H54 (cell line): ENCODE measurements at places on chromosomes 1 and 21.

DNA sequence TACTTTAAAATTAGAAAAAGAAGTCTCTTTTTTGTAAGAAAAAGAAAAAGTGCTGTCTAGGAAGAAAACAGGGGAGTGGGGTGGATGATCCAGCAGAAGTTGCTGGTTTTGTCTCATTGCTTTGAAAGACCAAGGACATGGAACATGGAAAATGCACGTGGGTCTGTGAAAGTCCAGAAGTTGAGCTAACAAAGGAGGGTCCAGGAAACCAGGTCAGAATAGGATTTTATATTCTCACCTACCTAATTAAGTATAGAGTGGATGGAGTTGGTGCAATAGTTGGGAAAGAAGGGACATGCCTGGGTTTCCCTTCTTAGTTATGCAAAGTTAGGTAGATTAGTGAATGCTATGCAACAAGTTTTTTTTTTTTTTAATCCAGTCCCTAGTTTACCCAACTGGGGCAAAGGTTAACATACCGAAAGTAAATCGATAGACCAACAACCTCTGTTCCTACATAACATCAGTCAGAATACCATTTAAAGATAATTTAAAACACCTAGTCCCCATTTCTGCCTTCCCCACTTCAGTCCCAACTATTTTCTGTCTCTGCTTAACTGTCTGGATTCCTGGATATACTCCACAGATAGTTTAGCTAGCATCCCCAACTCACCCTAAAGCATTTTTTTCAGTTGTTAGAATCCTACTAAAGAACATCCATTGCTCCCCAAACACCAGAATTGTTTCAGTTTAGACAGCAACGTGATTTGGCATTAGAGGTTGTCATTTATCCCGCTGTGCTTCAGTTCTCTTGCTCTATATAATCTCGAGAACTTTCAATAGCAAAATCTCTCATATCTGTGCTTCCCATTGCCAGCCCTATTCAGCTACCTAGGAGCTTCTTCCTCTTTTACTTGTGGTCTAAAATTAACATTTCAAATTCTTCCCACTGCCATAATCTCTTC, 105.7 kb upstream of the PLPPR5 start:
- DNase-seq: no peak

DNA sequence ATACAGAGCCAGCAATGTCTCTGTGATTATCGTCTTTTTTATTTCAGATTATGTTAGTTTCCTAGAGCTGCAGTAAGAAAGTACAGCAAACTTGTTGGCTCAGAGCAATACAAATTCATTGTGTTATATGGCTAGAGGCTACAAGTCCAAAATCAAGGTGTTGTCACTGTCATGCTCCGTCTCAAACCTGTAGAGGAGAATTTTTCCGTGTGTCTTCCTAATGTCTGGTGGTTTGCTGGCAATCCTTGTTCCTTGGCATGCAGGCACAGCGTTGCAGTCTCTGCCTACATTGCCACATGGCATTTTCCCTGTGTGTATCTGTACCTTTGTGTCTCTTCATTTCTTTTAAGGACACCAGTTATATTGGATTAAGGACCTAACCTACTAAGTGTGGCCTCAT, 244.4 kb downstream of the LRRIQ3 start:
- DNase-seq: no peak

DNA sequence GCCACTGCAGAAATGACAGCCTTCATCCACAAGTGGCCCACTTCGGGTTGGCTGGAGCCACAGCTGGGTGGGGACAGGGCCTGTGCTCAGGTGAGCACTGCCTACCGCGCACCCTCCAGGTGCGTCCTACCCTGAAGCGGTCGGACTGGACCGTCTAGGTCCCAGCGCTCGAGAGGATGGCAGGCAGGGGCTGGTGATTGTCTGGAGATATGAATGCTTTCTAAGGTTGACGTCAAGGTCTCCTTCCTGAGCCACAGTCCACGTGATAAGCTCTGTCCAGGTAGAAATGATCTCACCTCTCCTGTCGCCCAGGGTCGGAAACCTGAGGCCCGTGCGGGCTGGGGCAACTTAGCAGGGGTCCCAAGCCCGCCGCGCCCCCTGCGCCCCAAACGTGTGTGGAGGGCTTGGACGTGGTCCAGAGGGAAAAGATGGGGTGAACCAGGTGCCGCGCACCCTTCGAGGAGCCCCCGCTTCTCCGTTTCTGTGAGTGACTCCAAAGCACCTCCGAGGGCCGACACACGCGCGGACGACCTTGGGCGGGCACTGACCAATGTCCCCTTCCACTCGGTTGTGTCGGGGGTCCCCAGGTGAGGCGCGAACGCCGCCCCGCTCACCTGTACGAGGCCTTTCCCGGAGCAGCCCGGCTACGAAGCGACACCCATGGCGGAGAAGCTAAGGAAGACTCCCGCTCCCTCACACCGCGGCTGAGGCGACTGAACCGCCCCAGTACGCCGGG, 853 bp upstream of the DOP1B start:
- no peak for DNase-seq

DNA sequence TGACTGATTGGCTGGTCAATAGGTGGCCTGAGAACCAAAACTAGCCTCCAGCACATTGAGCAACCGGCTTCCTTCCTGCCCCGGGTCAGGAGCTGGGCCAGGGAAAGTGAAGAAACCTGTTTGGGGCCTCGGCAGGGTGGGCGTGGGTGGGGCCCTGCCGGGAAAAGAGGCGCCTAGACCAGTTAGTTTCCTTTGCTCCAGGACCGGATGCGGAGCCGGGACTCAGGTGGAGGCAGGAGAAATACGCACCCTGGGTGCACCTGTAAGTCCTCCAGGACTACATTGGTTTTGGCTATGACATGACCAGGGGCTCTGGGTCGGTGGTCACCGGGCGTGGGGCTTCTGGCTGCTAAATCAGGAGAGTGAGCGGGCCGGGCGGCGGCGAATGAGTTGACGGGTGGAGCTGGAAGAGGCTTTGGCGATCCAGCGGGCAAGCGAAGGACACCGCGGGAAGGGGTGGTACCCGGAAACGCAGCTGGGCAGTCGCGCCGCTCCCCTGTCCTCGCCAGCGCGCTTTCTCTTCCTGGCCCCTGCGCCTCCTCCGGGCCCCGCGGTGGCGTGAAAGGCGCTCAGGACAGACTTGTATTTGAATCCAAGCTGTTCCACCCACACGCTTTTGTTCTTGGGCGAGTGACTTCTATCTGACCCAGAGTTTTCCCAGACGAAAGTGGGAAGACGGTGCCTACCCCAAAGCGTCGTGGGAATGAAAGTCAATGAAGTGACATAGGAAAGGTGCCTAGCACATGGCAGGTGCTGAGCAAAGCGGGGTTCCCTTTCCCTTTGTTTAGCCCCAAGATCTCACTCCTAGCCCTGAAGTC, 30.6 kb upstream of the JUN start:
- no peak for DNase-seq

DNA sequence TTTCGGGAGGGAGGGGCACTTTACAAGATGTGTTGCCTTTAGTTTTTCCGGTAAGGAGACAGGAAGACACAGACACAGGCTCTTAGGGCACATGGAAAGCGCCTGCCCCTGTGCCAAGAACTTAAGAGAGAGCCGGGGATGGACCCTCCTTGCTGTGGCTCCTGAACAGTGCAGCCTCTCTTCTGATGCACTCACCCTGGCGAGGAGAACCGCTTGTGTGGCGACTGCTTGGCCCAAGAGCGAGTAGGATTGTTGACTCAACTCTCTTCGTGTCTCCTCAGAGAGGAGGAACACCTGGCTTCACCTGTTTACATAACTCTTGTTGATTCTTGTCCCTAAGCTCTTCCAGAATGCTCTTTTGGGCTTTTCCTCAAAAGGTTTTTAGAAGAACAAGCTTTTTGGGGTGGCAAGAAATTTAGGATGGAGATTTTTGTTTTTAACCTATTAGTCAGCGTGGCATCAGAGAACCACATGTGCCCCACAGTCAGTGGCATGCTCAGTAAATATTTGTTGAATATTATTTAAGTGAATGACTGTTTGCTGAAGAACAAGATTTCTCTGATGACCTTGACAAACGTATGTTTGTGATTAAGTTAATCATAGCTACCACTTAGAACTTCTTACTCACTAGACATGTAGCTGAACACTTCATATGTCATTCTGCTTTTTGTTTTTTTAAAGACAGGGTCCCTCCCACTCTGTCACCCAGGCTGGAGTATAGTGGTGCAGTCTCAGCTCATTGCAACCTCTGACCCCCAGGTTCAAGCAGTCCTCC, 60.6 kb downstream of the NFIA start:
- DNase-seq: no peak

GRCh38 chr1:40042341-40042740, 1.8 kb downstream of the CAP1 start:
- DNase-seq: no peak

DNA sequence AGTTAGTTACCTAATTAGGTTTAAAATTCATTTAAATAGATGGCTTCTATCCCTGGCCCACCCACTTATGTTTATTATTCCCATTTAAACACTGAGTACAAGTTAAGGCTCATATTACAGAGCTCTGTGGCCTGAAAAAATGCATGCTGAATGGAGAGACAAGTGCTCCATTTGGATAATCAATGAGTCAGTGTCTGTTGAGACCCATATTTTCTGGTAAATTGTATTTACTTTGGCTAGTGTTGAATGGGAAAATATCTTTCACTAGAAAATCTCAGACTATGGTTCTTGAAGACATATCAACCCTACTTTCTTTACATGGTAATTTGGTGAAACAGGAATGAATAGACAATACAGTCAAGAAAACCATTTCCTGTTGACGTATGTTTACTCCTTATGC, 356.0 kb downstream of the S1PR1 start:
- no peak for DNase-seq

DNA sequence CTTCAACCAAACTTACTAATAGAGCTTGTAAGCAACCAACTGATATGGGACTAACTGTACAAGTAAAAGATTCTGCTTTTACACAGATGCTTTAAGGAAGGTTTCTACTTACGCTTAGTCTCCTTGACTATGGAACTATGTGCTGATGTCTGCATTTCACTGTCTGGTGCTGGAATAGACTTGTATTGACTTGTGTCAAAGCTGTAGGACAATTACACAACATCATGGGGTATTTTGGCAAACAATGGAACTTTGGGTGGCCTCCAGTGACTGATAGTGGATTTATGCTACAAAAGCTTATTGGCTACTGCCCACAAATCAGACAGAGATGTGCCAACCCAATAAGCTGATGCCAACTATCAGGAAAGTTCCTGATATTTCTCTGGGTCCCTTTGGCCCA, 10.6 kb downstream of the CBR1 start:
- DNase-seq: no peak

- DNase-seq: no peak
Observed at GRCh38 chr21:43021756-43022600, 47.6 kb downstream of the PKNOX1 start.

DNA sequence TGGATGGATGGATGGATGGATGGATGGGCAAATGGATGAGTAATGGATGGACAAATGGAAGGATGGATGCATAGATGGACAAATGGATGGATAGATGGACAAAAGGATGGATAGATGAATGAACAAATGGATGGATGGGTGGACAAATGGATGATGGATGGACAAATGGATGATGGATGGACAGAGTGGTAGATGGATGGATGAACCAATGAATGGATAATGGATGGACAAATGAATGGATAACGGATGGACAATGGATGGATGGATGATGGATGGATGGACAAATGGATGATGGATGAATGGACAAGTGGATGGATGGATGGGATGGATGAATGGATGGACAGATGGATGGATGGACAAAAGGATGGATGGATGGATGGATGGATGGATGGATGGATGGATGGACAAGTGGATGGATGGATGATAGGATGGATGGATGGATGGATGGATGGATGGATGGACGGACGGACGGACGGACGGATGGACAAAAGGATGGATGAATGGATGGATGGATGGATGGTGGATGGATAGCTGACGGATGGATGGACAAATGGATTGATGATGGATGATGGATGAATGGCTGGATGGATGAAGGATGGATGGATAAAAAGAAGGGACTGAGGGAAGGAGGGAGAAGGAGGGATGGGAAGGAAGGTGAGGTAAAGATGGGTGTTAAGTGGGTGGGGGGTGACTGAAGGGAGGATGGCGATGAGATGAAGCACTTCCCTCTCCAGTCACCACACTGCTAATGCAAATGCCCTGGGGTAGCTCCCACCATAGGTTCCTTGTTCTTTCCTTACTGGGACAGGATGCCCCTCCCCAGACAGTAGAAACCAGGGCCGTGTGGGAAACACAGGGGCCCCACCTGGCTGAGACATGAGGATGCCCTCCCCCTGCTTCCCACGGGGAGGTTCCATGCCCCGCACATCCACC, 29.8 kb downstream of the CHD5 start:
- no peak for DNase-seq

DNA sequence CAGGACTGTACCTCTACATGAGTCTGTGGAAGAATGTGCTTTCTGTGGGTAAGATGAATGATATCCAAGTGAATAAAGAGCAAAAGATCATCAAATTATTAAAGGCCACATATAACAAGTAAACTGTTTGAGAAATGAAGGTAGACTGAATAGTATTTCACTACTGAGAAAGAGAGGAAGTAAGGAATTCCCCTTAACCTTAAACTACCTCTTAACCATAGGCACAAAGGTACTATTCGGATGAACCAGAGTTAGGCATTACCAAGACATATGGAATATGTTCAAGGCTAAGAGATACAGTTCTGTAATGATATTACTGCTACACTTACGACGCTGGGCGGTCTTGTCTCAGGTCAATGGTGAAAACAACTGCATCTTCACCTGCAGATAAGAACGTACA, 25.5 kb downstream of the DCAF8 start:
- DNase-seq: no peak

DNA sequence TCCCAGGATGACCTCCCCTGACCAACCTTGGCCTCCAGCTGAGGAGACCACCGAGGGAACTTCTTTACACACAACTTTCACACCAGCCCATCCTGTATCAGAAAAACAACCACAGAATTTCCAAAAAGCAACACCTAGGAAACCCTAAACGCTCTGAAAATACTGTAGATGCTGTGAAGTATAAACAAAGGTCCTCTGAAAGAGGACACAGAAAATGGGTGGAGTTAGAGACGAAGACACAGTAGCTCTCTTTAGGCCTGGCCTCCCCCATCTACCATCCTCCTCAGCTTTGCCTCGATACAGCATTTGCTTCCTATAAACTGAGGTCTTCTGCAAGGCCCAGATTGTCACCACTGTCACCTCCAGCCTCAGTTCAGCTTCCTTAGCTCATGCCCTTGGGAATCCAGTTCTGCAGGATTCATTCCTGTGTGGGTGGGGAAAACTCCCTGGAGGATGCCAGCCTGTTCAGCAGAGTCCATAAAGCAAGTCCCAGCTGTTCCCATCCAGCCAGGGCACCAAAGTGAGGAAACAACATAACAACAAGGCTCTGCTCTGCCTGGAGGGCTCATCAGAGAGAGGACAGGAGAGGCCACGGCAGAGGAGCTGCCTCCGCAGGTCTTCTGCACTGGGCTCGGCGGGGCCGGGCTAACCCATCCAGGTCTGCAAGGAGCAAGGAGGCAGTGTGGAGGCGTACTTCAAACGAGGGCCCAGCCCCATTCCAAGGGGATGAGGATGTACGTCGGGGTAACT, 15.0 kb downstream of the PIK3C2B start:
- no peak for DNase-seq

DNA sequence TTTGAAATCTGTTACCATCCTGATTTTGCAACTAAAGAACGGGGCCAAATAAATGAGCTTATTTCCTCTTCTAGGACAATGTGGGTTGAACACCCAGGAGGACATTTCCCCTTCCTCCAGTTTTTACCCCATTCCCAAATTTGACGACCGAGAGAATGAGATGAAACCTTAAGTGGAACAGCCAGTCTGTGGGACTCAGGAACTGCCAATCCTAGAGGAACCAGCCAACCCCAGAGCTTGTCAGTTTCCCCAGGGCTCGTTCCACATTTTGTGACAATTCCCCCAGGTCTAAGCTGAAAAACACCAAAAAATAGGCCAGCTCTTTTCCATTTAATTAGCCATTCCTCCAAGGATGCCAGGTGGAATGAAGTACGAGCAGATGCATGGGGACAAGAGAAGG, 21.3 kb upstream of the MAPKAPK2 start:
- no peak for DNase-seq

- DNase-seq: no peak
Observed at GRCh38 chr1:19096990-19097389, 113.1 kb downstream of the UBR4 start.
